Left cardiac atrium (tissue), 4 donors: ENCODE measurements at places on chromosomes 1 and 21. TPM values are rescaled to one million over a fixed set of nuclear protein-coding genes. Genes with fewer than 3 reads are reported as not detected.

RXRG gene
- 2.4 TPM for total RNA-seq

DPT gene
- total RNA-seq, result 111 TPM

LRRC38 gene
- 4.6 TPM for total RNA-seq

CD58 gene
- 19.6 TPM for total RNA-seq

WDR47 gene
- 14.8 TPM for total RNA-seq

AMY1C gene
- total RNA-seq, result not detected

HSD17B7 gene
- total RNA-seq, result 8.6 TPM

DNASE2B gene
- not detected for total RNA-seq

ZSCAN20 gene
- total RNA-seq, result 5.2 TPM

HSD11B1 gene
- 5.6 TPM for total RNA-seq

COL16A1 gene
- total RNA-seq, result 19.8 TPM
